Placental epithelial cell (primary cell): ENCODE measurements at places on chromosomes 7 and 10. TPM values are rescaled to one million over a fixed set of nuclear protein-coding genes. Genes with fewer than 3 reads are reported as not detected.

SLC29A3 gene
- 50.4 and 54.2 TPM in 2 replicates for total RNA-seq

ANKRD1 gene
- total RNA-seq = 14.5 TPM in 1 of 2 replicates, not detected in the other

PFKFB3 gene
- 9.5 and 12.6 TPM in 2 replicates for total RNA-seq

MYL10 gene
- total RNA-seq = not detected in 2 replicates

ZPBP gene
- total RNA-seq = not detected in 2 replicates

ESYT2 gene
- 83.6 and 138 TPM in 2 replicates for total RNA-seq

LIPJ gene
- under 0.01 TPM in 1 of 2 replicates, not detected in the other for total RNA-seq

EFCAB10 gene
- total RNA-seq = 0.33 and 0.39 TPM in 2 replicates

CYP2C19 gene
- total RNA-seq = under 0.01 TPM in 1 of 2 replicates, not detected in the other

THSD7A gene
- total RNA-seq = under 0.01 TPM in 1 of 2 replicates, not detected in the other

PTF1A gene
- total RNA-seq = 0.79 TPM in 1 of 2 replicates, not detected in the other

OR6V1 gene
- total RNA-seq = not detected in 2 replicates

FKBP6 gene
- not detected in 2 replicates for total RNA-seq

TRPV5 gene
- total RNA-seq = under 0.01 TPM in 1 of 2 replicates, not detected in the other

ASB15 gene
- total RNA-seq = 0.11 TPM in 1 of 2 replicates, not detected in the other

FXYD4 gene
- not detected in 2 replicates for total RNA-seq

LEP gene
- total RNA-seq = under 0.01 TPM in 2 replicates

GPR15LG gene
- total RNA-seq = not detected in 2 replicates

PNLIPRP1 gene
- total RNA-seq = not detected in 2 replicates

IKZF1 gene
- total RNA-seq = under 0.01 TPM in 1 of 2 replicates, not detected in the other

OR2A42 gene
- total RNA-seq = not detected in 2 replicates

GATAD1 gene
- total RNA-seq = 18.5 and 26.3 TPM in 2 replicates

SAMD9 gene
- total RNA-seq = 9.8 and 11.1 TPM in 2 replicates

DDX50 gene
- 43.7 and 47.9 TPM in 2 replicates for total RNA-seq

RPEL1 gene
- not detected in 2 replicates for total RNA-seq

UCMA gene
- not detected in 2 replicates for total RNA-seq

SYT15 gene
- total RNA-seq = 0.22 and 0.39 TPM in 2 replicates

GPR85 gene
- total RNA-seq = 26.0 and 33.8 TPM in 2 replicates
